ENCODE measurements at places on chromosomes 1 and 21. TPM values are rescaled to one million over a fixed set of nuclear protein-coding genes. Genes with fewer than 3 reads are reported as not detected.
A peak's percentile ranks its signal among the peaks of the same experiment; 100 is the strongest.

The GPR52 gene
- total RNA-seq = 1.4 TPM

The NES gene
- total RNA-seq = 8.1 TPM

The INKA2 gene
- total RNA-seq = 4.0 TPM

DNA sequence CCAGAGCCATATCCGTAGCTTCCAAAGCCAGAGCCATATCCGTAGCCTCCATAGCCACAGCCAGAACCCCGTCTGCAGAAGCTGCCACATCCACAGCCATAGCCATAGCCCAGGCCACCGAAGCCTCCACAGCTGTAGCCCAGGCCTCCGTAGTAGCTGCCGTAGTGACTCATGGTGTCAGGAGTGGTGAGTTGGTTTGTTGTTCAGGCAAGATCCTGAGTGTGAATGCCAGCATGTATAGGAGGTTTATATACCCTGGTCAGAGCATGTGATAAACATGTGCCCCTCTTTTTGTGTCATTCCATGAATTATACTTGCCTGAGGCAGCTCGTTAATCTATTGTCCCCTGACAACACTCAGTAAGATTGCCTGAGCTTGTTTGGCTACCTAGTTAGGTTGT is at the start of gene KRTAP19-1:
Gene KRTAP19-1 (minus strand): TSS at position 223 of the 400 bp plus-strand sequence. CDS start 50 bp downstream, at position 173.
- DNase-seq = no peak
- H3K36me3 ChIP-seq = no peaks in the 10 kb centered on the region
- H3K4me3 ChIP-seq = no peak within 1 kb of the TSS
- H3K27me3 ChIP-seq = no peaks in the 10 kb centered on the region
- no peak within 1 kb of the TSS for H3K27ac ChIP-seq

- H3K36me3 ChIP-seq = no peaks in the 10 kb centered on the region
- H3K4me1 ChIP-seq = no peaks in the 10 kb centered on the region
- H3K27ac ChIP-seq = no peak overlapping the region
- DNase-seq = no peak
- H3K4me3 ChIP-seq = no peak overlapping the region
Measured at GRCh38 chr1:35470977-35471613, 86.1 kb downstream of the KIAA0319L start.

DNA sequence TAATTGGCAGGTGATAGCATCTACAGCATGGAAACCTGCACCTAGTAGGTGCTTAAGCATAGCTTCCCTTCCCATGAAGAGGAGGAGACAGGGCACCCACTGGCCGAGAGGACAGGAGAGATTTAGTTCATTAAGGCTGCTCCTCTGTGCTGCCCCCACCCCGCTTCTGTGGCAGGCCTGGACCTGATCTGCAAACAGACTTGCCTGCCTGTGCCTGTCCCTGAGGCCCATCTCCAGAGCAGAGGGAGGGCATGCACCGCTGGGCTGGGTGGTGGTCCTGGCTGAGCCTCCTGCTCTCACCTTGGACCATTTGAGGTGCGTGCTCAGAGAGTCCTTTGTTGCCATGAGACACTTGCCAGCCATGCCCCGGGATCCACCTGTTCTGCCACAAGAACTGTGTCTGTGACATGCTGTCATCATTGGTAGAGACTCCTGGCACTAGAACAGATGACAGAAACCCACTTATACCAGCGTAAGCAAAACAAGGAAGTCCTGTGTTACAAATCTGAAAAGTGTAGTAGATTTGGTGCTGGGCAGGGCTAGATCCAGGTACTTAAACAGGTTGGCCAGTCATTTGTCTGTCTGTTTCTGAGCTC is 55.6 kb downstream of the PTPRF start:
- H3K27me3 ChIP-seq = no peaks in the 10 kb centered on the region
- peak overlapping the region; percentile 30 for H3K27ac ChIP-seq
- no peak overlapping the region for H3K4me3 ChIP-seq

- no peak overlapping the region for H3K4me3 ChIP-seq
- no peaks in the 10 kb centered on the region for H3K27me3 ChIP-seq
- no peak overlapping the region for H3K27ac ChIP-seq
- no peaks in the 10 kb centered on the region for H3K36me3 ChIP-seq
- DNase-seq = no peak
Measured at GRCh38 chr1:214259353-214259977, 21.5 kb upstream of the SMYD2 start.

DNA sequence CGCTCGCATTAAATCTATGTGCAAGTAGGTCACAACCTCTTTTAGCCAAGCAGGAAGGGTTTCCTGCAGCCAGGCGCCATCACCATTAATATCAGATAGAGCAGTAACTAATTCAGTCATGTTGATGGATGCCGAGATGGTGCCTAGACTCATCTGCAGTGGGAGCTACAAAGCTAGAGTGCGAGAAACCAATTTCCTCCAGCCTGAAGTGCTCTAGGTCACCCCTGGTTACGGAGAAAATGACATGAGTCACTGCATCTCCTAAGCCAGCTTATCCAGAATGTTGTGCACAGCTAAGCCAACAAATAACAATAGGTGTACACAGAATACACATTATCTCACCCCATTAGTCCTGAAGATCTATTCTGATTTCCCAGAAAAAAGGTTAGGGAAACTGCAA is 36.0 kb downstream of the OVAAL start:
- no peak overlapping the region for H3K27ac ChIP-seq
- H3K36me3 ChIP-seq = no peaks in the 10 kb centered on the region
- H3K27me3 ChIP-seq = no peaks in the 10 kb centered on the region
- no peak overlapping the region for H3K4me3 ChIP-seq
- peaks cover 6% of the 10 kb centered on the region for H3K4me1 ChIP-seq
- DNase-seq = no peak

GRCh38 chr1:1309251-1310108 is 1.1 kb downstream of the PUSL1 start:
- peaks cover 29% of the 10 kb centered on the region for H3K4me1 ChIP-seq
- DNase-seq = peak; percentile 59
- H3K4me3 ChIP-seq = peak overlapping the region; percentile 80
- H3K27me3 ChIP-seq = no peaks in the 10 kb centered on the region
- peak overlapping the region; percentile 88 for H3K27ac ChIP-seq

- no peaks in the 10 kb centered on the region for H3K4me1 ChIP-seq
- no peak overlapping the region for H3K27ac ChIP-seq
- H3K4me3 ChIP-seq = no peak overlapping the region
- no peaks in the 10 kb centered on the region for H3K36me3 ChIP-seq
Measured at GRCh38 chr1:157085421-157085820, 14.2 kb downstream of the ETV3L start.

DNA sequence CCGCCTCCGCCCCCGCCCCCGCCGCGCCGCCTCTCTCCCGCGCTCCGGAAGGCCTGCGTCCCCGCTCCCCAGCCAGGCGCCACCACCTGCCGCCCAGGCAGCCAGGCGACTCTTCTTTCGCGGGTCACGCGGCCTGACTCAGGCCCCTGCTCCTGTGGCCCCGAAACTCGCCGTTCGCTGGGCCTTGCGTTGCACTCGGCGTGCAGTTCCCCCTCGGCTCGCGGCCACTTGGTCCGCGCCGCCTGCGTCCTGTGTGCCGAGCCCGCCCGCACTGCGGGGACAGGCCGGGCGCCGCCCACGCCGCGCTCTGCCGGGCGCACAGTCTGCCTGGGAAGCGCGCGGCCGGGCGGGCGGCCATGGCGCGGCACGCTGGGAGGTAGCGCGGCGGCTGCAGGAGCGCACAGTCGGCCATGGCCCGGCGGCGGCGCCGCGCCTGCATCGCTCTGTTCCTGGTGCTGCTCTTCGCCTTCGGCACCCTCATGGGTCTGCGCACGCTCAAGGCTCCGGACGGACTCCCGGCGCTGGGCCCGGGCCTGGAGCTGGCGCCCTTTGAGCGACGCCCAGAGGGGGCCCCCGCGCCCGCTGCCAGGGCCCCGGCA is at the start of gene MANEAL:
Gene MANEAL (plus strand): TSS at position 75 of the 599 bp plus-strand sequence. CDS start 336 bp downstream, at position 411.
- no peak within 1 kb of the TSS for H3K27ac ChIP-seq
- peak within 1 kb of the TSS; percentile 50 for H3K4me3 ChIP-seq
- DNase-seq = peak; percentile 44
- H3K36me3 ChIP-seq = no peaks in the 10 kb centered on the region
- peaks cover 8% of the 10 kb centered on the region for H3K4me1 ChIP-seq
- H3K27me3 ChIP-seq = no peaks in the 10 kb centered on the region

DNA sequence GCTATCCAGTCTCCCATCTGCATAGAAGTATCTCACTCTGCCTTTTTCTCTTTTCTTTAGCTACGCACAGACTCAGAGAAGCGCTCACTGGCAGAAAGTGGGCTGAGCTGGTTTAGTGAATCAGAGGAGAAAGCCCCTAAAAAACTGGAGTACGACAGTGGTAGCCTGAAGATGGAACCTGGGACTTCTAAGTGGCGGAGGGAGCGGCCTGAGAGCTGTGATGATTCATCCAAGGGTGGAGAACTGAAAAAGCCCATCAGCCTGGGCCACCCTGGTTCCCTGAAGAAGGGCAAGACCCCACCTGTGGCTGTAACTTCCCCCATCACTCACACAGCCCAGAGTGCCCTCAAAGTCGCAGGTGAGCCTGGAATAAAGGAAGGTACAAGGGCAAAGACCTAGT is 48.0 kb upstream of the IPO9 start:
- no peak for DNase-seq
- H3K4me1 ChIP-seq = no peaks in the 10 kb centered on the region
- H3K4me3 ChIP-seq = no peak overlapping the region
- no peak overlapping the region for H3K27ac ChIP-seq
- H3K27me3 ChIP-seq = no peaks in the 10 kb centered on the region

DNA sequence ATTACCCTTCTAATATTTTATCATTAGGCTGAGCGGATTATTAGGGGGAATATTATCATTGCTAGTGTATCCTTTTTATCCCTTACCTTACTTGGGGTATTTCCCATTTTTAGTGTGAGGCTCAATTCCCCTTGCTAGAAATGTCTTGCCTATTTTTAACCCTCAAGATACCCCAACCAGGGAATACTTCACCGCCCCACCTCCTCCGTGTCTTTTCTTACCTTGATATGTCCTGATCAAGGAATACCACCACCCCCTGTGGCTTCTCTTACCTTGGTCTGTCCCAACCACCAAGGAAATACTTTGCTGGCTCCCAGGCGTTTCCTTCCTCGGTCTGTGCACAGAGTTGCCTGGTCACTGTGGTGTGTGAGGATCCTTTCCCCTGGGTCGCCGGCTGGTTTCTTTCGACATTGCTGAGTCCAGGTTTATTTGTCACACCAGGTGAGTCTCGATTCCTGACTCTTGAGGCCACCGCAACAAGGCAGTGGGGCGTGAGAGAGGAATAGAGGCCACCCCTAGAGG is 57.8 kb downstream of the SERINC2 start:
- H3K27me3 ChIP-seq = no peaks in the 10 kb centered on the region
- H3K4me3 ChIP-seq = no peak overlapping the region
- no peak overlapping the region for H3K27ac ChIP-seq

DNA sequence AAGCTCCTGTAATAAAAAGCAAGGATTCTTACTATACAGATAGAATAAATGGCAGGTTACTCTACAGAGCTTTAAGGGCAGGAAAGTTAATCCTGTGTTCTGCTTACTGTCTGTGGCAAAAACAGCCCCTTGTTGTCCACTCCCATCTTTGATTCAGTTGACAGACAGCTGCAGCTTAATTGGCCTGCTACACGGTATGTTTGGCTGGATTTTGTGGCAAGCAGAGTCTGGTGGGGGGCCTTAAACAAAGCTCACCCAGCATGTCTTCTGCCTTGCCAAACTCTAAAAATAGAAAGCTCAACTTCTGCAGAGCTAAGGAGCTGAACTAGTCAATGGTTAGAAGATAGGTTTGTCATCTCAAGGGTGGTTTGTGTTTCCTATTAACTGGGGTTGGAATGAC is 407.2 kb downstream of the HLX start:
- no peak overlapping the region for H3K27ac ChIP-seq
- H3K4me3 ChIP-seq = no peak overlapping the region
- H3K36me3 ChIP-seq = no peaks in the 10 kb centered on the region
- no peak for DNase-seq
- no peaks in the 10 kb centered on the region for H3K4me1 ChIP-seq
- no peaks in the 10 kb centered on the region for H3K27me3 ChIP-seq

DNA sequence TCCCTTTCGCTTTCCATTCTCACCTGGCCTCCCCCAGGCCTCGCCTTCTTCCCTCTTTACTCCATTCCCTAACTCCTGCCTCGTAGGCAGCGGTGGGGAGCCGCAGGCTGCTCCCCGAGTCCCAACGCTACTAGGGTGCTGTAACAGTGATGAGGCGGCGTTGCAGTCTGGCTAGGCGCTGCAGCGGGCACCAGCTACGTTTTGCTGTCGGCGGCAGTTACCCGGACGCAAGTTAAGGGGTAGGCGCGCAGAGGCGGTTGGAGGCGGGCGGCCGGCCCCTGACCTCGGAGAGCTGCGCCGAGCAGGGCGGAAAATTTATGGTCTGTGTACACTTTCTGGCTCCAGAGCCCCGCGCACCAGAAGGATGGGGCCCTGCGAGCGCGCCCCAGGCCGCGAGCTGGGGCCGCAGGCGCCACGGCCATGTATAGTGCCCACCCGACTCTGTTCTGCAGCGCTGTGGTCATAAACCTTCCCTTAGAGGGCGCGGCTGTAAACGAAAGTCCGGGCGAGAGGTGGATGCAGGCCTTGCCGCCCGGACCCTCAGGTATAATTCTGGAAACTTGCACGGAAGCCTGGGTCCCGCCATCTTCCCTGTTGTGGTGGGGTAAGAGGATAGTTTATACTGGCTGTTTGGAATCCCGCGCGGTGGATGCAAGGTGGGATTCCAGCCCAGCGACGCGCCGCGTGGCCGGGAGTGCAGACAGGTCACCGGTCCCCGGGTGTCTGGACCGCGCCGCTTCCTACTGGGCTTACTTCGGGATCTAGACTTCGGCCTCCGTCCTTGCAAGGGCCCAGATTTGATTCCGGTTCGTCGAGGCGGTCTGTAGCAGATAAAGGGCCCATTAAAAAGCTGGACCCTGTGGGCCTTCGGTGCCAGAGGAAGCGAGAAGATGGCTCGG is 15.0 kb downstream of the HLX start:
- peak overlapping the region; percentile 23 for H3K4me3 ChIP-seq
- DNase-seq = no peak
- H3K4me1 ChIP-seq = no peaks in the 10 kb centered on the region
- no peak overlapping the region for H3K27ac ChIP-seq

GRCh38 chr1:194013561-194013960 is 827.1 kb upstream of the B3GALT2 start:
- H3K4me1 ChIP-seq = no peaks in the 10 kb centered on the region
- H3K27ac ChIP-seq = no peak overlapping the region
- DNase-seq = no peak
- no peaks in the 10 kb centered on the region for H3K27me3 ChIP-seq
- H3K4me3 ChIP-seq = no peak overlapping the region
- H3K36me3 ChIP-seq = no peaks in the 10 kb centered on the region

DNA sequence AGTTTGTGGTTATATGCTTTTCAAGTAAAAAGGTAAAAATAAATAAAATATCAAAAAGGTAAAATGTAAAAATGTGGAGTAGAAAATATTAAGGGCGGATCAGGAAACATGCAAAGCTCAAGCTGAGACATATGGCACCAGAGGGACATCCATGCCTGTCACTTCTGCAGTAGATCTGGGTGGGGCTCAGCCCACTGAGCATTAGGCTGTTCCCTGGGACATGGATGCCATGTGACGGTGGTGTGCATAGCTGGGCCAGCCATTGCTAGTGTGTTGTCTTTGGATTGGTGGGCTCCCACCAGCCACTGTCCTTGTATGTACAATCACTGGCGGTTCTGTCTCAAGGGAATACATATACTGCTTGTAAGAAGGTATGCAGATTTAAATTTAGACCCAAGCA is 3.0 kb downstream of the TTC13 start:
- no peak overlapping the region for H3K27ac ChIP-seq
- no peaks in the 10 kb centered on the region for H3K27me3 ChIP-seq
